ENCODE measurements at places on chromosomes 6 and 20.
A peak's percentile ranks its signal among the peaks of the same experiment; 100 is the strongest.

- no peak for DNase-seq
Observed at GRCh38 chr6:161716176-161716575, 442.3 kb upstream of the AGPAT4 start.

DNA sequence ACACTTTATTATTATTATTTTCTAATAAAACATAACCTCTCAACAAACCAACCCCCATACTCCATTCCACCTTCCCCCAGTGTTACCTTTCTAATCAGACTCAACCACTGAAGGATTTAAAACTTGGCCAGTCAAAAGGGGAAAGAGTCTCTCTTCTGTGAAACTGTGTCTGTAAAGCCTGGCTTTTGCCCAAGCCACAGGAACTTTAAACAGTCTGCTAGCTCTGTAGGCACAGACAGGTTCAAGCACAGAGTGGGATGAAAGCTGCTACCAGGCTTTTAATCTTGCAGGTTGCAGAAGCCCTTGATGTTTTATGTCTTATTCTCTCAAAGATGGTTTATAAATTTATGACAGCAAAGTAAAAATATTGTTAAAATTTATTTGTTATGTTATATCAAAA lies 585.7 kb downstream of the TENT5A start:
- DNase-seq, result peak; percentile 17

DNA sequence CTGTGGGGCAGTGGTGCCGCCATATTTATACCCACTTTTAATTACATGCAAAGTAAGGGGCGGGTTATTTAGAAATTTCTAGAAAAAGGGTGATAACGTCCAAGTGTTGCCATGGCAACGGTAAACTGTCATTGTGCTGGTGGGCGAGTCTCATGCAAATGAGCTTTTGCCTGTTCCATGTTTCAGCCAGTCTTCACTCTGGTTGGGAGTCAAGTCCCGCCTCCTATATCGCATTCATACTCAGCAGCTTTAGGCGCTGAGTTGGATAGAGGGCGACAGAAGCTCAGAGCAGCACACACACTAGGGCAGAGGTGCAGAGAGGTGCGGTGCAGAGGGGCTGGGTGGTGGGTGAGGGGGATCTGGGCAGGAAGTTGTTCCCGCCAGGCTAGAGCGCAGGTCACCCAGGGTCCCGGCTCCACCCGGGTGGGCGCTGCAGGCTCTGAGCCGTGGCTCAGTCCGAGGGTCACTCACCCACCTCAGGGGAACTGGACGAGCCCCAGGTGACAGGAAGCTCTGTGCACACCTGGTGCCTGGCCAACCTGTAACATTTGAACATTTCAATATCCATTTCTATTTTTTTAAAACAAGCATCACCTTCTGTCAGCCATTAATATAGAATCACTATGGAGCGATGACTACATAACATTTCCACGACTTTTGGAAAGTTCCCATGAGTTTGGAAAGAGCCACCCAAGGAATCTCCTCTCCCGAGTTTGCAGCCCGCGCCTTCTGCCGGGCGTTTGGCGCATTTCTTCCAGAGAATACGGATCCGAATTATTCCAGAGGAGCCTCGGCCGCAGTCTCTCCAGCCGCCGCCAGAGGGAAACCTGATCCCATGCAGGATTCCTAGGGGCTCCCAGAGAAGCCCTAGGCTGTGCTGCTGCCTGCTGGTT lies 89.1 kb upstream of the PHACTR3 start:
- peak; percentile 88 for DNase-seq

DNA sequence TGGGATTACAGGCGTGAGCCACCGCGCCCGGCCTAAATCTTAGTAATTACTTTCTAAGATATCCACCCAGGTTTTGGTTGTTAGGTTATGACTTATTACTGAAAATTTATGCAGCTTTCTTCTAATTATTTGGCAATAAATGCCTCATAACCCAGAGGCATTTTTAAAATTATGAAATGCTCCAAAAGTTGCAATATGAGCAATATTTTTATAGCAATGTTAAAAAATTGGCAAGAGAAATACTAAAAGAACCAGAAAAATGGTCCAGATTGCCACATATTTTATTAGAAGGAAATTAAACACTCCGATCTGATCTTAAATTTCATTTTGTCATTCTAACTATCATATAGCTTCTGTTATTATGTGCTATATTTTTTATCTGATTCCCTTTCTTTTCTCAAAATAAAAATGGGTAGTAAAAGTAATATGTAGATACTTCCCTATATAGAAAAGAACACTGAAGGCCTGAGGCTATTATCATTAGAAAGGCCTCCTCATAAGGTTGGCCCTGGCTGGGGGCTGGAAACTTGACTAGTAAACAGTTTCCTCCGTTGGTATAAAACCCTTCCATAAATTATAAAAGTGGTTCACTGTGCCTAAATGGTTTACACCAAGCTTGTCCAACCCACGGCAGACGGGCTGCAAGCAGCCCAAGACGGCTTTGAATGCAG lies 22.1 kb downstream of the BLOC1S5 start:
- DNase-seq, result no peak

DNA sequence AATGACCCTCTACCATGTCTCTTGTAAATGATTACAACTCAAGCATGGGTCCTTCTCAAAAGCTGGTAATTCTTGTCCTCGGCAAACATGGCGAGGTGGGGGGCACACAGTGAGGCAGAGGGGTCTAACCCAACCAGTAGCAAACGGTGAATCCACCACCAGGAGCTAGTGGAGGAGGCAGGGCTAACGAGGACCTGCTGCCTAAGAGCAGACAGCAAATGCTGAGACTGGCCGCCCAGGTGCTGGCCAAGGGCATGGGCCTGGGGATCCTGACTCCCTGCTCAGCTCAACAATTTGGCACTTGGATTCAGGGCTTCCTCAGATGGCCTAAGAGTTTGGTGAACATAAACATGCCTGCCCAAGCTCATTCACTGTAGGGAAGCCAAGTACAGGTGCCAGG lies 18.4 kb downstream of the PCIF1 start:
- no peak for DNase-seq

- DNase-seq, result peak; percentile 75
Observed at GRCh38 chr20:43749734-43750294, 23.0 kb upstream of the GTSF1L start.

GRCh38 chr20:57840066-57840465 lies 130.3 kb upstream of the PMEPA1 start:
- no peak for DNase-seq

GRCh38 chr6:68082086-68082485 lies 553.0 kb upstream of the ADGRB3 start:
- DNase-seq, result no peak

- DNase-seq, result no peak
Observed at GRCh38 chr6:40727271-40727670, 140.1 kb upstream of the LRFN2 start.

GRCh38 chr6:4363656-4364055 lies 228.3 kb upstream of the ECI2 start:
- no peak for DNase-seq

- no peak for DNase-seq
Observed at GRCh38 chr20:56420940-56421688, 9.1 kb downstream of the CASS4 start.

DNA sequence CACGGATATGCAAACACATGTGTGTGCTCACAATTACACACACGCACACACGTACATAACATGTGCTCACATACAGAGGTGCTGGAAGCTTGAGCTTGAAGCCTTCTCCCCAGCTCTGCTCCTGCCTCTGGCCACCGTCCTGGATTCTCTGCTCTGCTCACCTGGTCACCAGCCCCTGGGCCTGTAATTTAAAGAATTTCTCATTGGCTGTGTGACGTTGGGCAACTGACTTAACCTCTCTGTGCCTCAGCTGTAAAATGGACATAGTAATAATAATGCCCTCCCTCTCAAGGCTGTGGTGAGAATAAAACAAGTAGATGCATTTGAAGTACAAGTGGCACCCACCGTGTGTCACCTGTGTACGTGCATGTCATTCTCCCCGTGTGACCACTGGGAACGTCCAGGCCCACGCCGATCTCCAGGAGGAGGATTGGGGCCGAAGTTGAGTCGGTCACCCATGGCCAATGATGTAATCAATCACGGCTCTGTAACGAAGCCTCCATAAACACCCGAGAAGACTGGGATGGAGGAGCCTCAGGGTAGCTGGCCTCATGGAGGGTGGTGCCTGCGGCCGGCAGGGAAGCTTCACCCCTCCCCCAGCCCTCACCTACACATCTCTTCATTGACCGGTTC lies 160.9 kb upstream of the AFDN start:
- no peak for DNase-seq

DNA sequence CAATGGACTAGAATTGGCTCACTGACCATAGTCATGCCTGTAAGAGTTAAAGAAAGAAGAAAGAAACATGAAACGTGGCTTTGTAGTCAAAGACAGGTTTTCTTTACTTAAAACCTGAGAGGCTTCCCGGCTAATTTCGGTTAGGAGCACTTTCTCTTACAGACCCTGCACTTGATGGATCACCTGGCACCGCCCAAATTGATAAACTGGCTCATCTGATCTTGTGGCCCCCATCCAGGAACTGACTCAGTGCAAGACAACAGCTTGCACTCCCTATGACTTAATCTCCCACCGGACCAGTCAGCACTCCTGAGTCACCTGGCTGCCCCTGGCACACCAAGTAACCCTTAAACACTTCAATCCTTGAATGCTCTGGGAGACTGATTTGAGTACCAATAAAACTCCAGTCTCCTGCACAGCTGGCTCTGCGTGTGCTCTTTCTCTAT lies 12.3 kb downstream of the TMEM14B start:
- DNase-seq, result no peak

GRCh38 chr20:63521602-63522001 lies 1.0 kb downstream of the PPDPF start:
- no peak for DNase-seq

Measured in T47D (cell line).